ENCODE measurements at places on chromosomes 2 and 18.

DNA sequence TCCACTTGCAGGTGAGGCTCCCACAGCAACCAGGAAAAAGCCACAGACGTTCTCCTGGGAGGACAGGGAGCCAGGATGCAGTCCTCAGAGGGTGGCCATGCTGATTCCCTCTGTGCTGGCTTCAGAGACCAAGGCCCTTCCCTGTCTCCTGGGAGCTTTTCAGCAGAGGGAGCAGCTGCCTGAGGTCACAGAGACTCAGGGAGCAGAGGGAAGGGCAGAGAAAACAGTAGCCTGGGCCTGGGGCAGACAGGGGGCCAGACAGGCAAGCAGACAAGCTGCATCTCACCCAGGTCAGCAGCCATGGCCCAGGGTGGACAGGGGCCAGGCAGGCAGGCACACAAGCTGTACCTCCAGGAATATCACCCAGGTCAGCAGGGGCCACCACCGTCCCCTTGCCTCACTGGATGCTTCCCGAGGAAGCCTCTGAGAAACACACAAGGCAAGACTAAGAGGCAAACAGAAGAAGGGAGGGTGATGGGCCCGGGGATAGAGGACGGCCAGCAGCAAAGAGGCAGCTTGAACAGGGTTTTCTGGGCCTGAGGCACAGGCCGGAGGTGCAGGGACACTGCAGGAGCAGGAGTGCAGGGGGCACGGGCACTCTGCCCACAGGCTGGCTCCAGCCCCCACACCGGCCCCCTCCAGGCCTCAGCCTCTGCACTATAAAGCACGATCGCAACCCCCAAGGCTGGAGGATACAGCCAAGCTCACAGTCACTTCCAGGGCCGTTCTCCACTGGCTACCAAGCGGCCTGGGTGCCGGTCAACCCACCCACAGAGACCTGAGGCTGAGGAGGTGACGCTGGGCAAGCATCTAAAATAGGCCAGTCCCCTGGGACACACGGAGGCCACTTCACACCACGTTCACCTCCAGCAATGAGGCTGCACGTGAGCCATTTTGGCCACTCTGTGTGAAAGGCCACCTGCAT lies 6.1 kb downstream of the SLC66A2 start:
- no peaks in the 10 kb centered on the region for H3K27me3 ChIP-seq
- H3K36me3 ChIP-seq, result peaks cover 3% of the 10 kb centered on the region
- peak overlapping the region; percentile 55 for H3K27ac ChIP-seq
- no peak for DNase-seq
- peaks cover 25% of the 10 kb centered on the region for H3K4me1 ChIP-seq
- no peak overlapping the region for H3K4me3 ChIP-seq

GRCh38 chr2:10779776-10780490 lies 32.7 kb downstream of the PDIA6 start:
- DNase-seq, result no peak
- no peaks in the 10 kb centered on the region for H3K27me3 ChIP-seq
- no peak overlapping the region for H3K27ac ChIP-seq

- peaks cover 24% of the 10 kb centered on the region for H3K36me3 ChIP-seq
- H3K4me1 ChIP-seq, result peaks cover 13% of the 10 kb centered on the region
- no peak for DNase-seq
Observed at GRCh38 chr2:121529439-121530211, 1.1 kb upstream of the RNU4ATAC start.

GRCh38 chr2:45674035-45674816 lies 22.8 kb downstream of the PRKCE start:
- H3K4me3 ChIP-seq, result no peak overlapping the region
- no peak overlapping the region for H3K27ac ChIP-seq
- H3K36me3 ChIP-seq, result peaks cover 3% of the 10 kb centered on the region
- H3K4me1 ChIP-seq, result peaks cover 14% of the 10 kb centered on the region
- no peak for DNase-seq

- no peaks in the 10 kb centered on the region for H3K36me3 ChIP-seq
- no peaks in the 10 kb centered on the region for H3K4me1 ChIP-seq
- no peak overlapping the region for H3K4me3 ChIP-seq
- no peak overlapping the region for H3K27ac ChIP-seq
- H3K27me3 ChIP-seq, result no peaks in the 10 kb centered on the region
Observed at GRCh38 chr18:41075212-41075611, 879.8 kb upstream of the PIK3C3 start.

Data from B cell (primary cell).